ENCODE measurements at places on chromosomes 7 and 10.

DNA sequence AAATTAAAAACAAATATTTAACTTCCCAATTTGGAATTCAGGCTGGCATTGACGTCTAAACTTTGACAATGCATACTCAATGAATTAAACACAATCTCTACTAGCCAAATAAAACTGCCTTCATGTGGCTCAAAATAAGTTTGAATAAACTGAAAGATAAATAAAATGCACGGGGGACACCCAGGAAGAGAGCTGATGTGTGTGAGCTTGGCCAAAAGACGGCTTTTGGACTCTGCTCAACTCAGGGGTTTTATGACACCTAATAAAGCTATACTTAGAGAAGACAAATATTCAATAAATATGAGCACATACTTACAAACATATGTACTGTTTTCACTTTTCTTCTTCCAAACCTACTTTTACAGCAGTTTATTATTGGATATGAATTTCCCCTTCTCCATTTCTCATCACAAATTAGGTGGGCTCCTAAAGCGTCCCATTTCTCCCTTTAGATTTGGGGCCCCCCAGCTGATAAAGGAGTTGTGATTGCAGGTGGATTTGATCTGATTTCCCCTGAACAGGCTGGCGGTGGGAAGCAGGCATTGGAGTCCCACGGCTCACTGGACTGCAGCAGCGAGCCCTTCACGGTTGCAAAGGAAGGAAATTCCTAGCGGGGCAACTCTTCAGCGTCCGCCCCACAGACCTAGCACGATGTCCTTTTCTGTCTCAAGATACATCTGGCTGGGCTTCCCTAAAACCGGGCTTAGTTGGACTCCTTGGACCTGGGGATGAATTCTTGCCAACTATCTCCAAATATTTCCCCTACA, 79.6 kb downstream of the INSIG1 start:
- DNase-seq: no peak

- DNase-seq: no peak
Measured at GRCh38 chr10:79243181-79244067, 103.8 kb upstream of the PPIF start.

GRCh38 chr10:121096617-121097431, 245.7 kb downstream of the WDR11 start:
- no peak for DNase-seq

DNA sequence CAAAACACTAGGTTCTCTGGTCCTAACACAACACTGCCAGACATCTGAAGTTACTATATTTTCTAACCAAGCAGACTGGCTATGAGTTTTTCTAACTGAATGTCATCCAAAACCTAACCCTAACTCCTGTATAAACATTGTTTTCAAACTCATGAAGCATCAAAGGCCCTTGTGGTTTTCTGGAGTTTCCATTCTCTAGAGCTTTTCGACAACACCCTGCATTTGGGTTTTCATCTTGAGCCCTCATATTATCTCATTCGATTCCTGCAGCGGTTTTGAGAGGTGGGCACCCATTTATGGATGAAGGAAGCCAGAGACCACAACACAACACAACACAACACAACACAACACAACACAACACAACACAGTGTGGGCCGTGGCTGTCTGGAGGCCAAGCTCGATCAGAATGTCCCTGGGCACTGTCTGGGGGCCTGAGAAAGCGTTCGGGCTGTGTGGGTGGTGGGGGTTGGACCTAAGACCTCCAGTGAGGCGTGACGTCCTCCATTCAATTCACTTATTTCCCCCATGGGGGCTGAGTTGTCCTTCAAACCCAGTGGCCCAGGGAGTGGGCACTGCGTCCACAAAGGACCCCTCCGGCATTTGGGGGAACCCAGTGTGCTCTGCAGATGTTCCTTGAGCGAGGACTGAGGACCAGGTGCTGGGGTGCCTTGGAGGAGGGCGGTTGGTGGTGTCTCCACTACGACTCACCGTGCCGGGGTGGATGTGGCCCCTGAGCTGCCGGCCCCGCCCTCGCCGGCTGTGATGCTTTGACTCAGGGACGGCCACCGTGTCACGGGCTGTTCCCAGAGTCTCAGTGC, 490.4 kb downstream of the DNAJB6 start:
- no peak for DNase-seq

DNA sequence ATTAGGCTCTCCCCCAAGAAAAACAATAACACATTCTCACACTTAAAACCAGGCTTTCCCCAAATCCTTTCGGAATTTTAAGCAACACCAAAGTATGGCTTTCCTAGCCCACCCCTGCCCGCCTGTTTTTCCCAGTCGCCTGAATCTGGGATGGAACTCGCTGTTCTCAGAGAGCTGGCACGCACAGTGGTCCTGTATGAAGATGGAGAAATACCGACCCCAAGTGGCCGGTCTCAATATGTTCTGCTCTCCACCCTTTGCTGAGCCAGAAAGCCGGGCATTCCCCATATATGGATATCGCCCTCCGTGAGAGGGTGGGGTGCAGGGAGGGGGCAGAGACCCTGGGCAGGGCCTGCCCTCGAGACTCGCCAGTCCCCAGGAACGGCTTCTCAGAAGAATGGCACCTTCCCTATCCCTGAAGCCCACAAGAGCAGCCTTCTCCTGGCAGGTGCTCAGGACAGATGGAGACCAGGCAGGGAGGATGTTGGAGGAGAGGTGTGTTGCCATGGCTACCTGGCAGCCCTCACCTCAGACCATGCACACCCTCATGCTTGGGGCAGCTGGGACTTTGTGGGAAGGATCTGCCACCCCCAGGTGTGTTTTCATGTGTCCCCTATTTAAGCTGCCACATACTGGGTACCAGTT, 3.4 kb downstream of the TACR2 start:
- no peak for DNase-seq

- DNase-seq: no peak
Measured at GRCh38 chr10:110035070-110035921, 27.5 kb downstream of the ADD3 start.

GRCh38 chr7:150358433-150358832, 10.2 kb upstream of the REPIN1 start:
- no peak for DNase-seq

GRCh38 chr7:25698451-25699113, 453.4 kb upstream of the NFE2L3 start:
- DNase-seq: no peak

DNA sequence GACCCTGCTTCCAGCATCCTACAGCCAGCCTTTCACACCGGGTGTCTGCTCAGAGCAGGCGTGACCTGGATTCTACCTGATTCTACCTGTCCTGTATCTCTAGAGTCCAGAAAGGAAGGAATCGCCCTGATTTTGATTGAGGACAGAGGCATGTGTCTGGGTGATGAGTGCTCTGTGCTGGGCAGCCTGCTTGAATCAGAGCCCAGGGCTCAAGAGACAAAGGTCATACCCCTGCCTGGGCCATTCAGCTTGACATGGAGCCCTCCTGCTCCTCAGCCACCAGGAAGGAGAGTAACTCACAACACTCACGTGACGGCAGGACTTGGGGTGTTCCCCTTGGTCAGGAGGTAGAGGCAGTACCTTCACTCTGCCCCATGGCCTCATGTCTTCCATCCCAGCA, 11.2 kb downstream of the GAD2 start:
- DNase-seq: no peak

GRCh38 chr7:39510864-39511354, 55.3 kb upstream of the YAE1 start:
- DNase-seq: no peak

- no peak for DNase-seq
Measured at GRCh38 chr7:134450294-134451000, 8.5 kb downstream of the AKR1B1 start.

- no peak for DNase-seq
Measured at GRCh38 chr7:159175792-159176191, 31.1 kb upstream of the VIPR2 start.

DNA sequence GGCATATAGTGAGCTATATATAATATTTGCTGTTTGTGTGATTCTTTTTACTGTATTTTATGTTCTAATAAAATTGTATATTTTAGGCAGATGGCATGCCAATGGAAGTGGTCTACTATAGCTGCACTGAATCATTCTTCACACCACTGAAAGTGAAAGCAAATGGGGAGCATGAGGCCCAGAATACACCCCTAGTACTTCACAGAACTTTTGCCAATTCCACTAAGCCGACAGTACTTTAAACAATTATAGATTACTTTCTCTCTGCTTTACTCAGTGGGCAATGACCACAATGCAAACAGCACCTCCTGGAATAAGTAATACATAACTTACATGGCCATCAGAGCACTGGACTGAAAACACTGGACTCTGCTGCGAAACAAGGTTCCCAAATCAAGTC, 70.2 kb downstream of the ANKRD26 start:
- DNase-seq: no peak
